Right cardiac atrium (tissue), 5 donors: ENCODE measurements at places on chromosomes 12 and 14.

DNA sequence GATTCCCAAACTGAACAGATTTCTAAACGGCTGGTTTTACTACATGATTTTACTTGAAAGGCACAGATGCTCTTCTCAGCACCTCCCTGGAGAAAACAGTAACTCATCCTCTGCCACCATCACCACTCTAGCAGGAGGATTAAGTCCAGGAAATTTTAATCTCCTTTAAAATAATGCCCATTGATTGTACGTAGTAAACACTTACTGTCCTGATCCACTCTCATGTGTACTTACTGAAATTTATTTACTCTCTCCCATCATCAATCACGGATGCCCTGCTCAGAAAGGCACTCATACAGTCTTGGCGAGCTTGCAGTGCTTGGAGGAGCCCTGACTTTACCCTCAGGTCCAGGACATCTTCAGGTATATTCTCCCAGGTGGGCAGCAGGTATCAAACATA is 239.8 kb upstream of the EGLN3 start:
- DNase-seq, result no peak

- no peak for DNase-seq
These were observed 36.6 kb upstream of the ASPG start for GRCh38 chr14:104048758-104049507.

GRCh38 chr14:98218218-98218617 is 1053.8 kb downstream of the BCL11B start:
- DNase-seq, result no peak

DNA sequence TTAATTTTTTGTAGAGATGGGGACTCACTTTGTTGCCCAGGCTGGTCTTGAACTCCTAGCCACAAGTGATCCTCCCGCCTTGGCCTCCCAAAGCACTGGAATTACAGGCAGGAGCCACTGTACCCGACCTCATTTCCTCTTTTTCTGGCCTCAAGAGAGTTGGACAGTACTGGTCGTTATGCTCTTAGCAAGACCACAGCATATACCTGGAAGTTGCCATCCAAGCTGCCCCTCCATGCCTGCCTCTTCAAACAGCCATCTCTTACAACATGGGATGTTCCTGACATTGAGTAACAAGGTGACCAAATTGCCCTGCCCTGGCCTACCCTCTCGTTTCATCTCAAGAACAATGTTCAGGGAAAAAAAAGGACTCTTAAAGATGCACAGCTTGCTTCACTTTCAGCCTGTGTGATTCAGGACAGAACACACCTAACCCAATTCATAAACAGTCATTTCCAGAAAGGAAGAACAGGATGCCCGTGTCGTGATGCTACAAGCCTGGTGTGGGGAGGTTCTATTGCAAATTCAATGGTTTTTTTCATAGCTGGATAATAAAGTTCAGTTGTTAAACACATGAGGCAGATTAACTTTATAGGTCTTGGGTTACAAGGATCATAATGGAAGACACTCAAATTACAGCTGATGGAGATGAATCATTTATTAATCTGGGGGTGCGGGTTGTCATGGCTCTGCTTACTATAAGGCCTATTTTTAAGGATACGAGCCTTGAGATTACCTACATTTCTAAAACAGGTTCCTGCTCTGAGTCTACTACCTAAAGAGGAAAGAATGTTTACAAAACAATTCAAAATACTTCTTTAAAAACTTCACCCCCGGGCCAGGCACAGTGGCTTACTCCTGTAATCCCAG is 11.9 kb downstream of the GLTP start:
- no peak for DNase-seq

- peak; percentile 55 for DNase-seq
These were observed 55.8 kb downstream of the CMAS start for GRCh38 chr12:22101749-22102243.

- peak; percentile 64 for DNase-seq
These were observed 41.9 kb downstream of the JDP2 start for GRCh38 chr14:75469606-75470237.

GRCh38 chr14:81263777-81264410 is 43.1 kb upstream of the GTF2A1 start:
- DNase-seq, result no peak

- DNase-seq, result no peak
These were observed 74.3 kb upstream of the ARID2 start for GRCh38 chr12:45655186-45655585.

DNA sequence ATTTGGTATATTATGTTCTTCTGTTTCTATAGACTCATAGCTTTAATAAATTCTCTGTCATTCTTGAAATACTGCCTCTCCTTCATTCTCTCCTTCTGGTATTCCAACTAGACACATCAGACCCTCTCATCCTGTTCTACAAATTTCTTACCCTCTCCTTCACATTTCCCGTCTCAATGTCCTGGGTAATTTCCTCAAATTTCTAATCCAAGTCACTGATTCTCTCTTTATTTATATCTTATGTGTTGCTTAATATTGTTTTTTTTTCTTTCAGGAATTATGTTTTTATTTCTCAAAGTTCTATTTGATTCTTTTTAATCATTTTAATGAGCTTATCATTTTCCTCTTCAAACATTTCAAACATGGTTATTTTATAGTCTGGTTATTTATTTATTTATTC is 94.0 kb downstream of the RALGAPA1 start:
- DNase-seq, result no peak

GRCh38 chr14:75428230-75429104 is 645 bp downstream of the JDP2 start:
- DNase-seq, result peak; percentile 87

DNA sequence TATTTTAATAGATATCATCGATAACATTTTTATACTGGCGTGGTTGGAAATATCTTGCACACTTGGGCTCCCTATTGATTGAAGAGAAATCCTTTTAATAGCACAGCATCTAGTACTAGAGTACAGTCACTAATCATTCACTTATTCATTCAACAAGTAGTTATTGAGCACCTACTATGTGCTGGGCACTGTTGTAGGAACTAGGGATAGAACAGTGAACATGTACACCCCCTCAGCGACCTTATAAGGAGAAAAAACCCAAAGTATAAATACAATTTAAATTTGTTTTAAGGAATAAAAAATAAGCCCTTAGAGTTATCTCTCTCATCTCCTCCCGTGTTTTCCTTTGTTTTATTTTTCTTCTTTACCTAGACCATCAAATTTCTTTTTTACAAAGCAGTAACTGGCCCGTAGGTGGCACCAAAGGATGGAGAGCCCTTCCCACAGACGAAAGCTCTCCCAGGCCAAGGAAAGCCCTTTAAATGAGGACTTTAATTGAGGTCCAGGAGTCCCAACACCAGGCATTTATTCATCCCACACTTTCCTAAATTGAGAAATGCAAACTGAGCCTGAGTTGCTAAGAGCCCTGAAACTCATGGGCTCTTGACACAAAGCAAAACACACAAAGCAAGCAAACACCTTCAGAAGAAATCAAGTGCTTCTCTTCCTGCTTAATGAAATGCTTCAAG is 29.0 kb downstream of the PEBP1 start:
- no peak for DNase-seq

DNA sequence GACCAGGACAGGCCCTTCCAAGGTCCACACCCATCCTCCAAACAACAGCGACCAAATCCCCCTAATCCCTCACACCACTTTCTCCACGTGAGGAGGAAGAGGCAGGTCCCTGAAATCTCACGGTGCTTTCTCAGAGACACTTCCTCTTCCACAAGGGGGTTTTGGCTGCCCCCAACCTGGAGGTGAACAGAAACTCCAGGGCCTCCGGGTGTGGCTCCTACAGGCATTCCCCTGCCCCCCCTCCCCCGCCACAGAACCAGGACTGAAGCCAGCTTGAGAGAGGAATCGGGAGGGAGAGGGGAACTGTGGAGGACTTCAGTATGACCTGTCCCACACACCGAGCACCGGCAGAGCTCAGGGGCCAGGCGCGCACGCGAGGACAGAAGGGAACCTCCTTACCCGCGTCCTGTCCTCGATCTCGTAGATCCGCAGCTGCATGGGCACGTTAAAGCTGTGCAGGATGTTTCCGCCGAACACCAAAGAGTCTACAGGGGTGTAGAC is 60.2 kb downstream of the KDM2B start:
- DNase-seq, result no peak

GRCh38 chr14:56036353-56036752 is 81.9 kb upstream of the PELI2 start:
- no peak for DNase-seq

DNA sequence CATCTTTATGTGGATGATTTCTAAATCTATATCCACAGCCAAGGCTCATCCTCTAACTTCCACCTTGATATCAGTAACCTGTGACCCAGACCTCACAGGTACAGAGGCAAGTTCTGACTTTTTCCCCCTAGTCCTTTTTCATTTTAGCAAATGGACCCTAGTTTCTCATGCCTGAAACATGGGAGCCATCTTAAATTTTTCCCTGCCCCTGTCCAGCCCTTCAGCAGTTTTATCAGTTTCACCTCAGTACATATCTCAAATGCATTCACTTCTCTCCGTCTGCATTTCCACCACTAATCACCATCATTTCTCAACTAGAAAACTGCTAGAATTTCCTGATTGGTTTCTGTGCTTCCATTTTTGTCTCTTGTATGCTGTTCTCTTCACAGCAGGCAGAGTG is 79.3 kb downstream of the DIP2B start:
- DNase-seq, result no peak

DNA sequence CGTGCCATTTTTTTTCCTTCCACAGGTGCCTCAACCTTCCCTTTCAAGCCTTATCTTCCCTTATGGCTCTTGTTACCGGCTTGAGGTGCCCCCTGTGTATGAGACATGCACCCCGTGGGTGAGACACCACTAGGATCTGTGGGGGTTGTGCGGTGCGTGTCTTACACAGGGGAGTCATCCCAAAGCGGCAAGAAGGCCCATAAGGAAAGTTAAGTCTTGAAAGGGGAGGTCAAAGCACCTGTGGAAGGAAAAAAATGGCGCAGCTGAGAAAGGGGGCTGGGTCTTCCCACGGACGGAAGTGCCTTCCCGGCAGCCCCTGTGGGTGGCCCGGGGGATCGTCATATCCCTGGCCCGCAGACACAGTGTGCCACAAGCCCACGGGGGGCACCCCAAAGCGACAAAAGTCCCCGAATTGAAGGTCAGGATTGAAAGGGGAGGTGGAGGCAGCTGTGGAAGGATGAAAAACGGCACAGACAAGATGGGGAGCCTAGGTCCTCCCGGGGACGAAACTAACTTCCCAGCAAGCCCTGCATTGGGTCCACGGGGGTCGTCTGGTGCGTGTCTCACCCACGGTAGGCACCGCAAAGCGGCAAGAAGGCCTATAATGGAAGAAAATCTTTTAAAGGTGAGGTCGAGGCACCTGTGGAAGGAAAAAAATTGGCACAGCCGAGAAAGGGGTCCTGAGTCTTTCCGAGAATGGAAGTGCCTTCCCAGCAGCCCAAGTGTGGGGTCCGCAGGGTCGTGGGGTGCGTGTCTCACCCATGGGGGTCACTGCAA is 273.3 kb downstream of the ALG10 start:
- peak; percentile 9 for DNase-seq

DNA sequence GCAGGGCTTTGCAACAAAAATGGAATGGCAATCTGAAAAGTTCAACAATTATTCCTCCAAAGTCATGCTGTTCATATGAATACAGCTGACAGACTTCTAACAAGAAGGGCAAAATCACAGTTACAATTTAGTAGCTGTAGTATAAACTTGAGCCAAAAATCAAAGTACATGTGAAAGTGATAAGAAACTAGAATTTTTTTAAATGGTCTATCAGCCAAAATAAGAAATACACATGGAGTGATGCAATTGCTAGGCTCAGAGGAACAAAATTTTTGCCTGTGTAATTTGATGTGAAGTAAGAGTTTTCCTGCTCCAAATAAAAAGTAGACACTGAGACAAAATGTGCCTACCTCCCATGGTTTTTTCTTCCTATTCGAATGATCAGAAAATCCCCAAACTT is 167.7 kb upstream of the CDKN3 start:
- DNase-seq, result no peak

DNA sequence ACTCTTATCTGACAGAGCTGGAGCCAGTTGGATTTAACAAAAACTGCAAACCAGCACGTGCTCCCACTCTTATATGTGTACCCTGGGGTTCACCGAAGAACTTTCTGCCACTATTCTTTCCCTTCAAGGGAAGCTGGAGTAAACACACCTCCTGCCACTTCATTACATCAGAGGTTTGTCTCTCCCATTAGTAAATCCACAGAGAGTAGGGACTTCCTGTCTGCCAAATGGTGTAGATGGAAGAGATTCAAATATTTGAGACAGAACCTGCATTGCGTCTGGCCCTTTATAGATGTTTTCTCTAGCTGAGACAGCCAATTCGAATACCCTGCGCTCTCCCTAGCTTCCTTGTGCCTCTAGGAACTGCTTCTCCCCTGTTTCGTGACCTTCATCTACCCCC is 29.1 kb upstream of the AEBP2 start:
- no peak for DNase-seq

- no peak for DNase-seq
These were observed 28.0 kb downstream of the DAO start for GRCh38 chr12:108907839-108908351.

DNA sequence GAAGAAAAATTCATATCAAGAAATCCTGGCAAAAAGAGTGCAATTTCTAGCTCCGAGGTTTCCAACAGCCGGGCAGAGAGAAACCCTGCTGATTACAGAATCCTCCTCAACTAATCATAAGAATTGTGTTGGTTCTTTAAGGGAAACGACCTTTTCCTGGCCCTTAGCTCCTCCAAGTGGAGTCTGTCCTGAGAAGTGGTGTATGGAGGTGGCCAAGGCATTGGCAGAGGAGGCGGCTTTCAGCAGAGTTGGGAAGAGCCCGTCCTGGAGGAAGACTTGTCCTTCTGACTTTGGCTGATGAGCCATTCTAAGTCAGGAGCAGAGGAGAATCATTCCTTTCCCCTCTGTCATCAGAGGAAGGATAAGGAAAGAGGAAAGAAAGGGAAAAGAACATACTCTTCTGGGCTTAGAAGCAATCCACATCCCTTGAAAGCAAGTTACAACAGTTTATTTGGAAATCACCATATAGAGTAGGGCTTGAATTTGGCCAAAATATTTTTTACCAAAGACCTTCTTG is 46.5 kb upstream of the PTCSC3 start:
- DNase-seq, result no peak

DNA sequence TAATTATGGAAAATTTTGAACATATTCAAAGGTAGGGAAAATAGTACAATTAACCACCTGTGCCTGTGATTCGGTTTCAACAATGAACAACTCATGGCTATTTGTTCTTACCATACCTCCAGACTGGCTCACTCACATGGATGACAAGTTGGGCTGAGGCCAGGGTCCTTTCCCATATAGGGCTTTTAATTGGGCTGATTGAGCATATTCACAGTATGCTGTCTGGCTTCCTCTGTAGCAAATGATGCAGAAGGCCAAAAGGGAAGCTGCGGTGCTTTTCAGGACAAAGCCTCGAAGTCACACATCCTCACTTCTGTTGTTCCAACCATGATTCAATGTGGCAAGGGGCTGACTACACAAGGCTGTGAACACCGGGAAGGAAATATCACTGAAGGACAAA is 297.5 kb upstream of the SLC16A7 start:
- no peak for DNase-seq

DNA sequence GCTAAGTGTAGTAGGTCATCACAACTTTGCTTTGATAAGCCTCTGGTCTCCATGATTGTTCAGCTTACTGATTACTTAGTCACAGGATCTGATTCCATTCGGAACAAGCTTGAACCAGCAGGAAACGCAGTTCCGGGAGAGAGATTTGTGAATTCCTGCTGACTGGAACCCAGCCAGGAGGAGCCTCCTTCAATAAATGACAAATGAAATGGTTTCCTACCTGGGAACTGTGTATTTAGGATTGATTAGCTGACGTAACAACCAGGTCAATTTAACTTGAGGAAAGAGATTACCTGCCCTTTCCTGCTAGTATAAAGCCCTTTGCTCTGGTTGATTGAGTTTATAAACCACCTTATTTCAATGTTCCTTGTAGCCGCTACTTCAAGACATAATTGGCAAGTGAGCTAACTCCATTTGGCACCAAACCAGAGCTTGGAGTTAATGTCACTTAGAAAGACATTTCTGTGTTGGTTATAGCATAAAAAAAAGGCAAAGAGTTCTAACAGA is 35.1 kb upstream of the KCNH3 start:
- DNase-seq, result peak; percentile 53
